ENCODE measurements at places on chromosomes 6 and 20.

GRCh38 chr20:45019027-45019761 lies 52.9 kb downstream of the STK4 start:
- no peak overlapping the region for H3K4me3 ChIP-seq
- H3K36me3 ChIP-seq = peaks cover 69% of the 10 kb centered on the region
- DNase-seq = no peak
- no peaks in the 10 kb centered on the region for H3K27me3 ChIP-seq
- H3K4me1 ChIP-seq = peaks cover 32% of the 10 kb centered on the region

DNA sequence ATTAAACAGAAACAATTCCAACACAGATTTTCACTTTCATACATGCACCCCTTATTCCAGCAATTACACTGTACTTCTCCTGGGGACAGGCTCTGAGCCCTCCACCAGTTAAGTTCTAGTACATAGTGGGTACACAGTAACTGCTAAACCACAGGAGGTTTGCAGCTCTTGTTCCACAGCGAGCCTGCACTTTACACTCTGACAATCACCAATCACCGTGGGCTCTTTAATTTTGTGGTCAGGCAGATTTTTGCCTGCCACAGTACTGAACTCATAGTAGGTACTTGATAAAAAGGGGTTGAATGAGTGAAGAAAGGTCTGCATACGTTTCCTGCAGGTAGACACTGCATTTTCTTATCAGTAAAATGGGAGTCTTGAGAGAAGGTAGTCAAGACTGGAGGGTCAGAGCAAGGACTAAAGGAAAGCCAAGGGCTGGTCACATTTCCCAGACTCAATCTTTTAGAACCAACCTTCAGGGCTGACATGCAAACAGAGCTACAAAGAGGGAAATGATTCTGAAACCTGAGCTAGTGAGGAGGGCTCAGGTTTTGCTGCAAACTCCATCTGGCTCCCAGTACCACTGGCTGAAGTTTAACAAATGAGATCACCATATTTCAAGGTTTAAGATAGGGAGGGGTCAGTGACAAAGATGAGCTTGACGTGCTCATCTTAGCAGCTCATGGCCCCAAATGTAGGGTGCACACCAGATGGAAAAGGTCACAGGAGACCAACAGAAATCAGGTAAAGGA lies 404.6 kb downstream of the BTBD9 start:
- no peak overlapping the region for H3K27ac ChIP-seq
- peaks cover 8% of the 10 kb centered on the region for H3K4me1 ChIP-seq
- H3K36me3 ChIP-seq = no peaks in the 10 kb centered on the region

DNA sequence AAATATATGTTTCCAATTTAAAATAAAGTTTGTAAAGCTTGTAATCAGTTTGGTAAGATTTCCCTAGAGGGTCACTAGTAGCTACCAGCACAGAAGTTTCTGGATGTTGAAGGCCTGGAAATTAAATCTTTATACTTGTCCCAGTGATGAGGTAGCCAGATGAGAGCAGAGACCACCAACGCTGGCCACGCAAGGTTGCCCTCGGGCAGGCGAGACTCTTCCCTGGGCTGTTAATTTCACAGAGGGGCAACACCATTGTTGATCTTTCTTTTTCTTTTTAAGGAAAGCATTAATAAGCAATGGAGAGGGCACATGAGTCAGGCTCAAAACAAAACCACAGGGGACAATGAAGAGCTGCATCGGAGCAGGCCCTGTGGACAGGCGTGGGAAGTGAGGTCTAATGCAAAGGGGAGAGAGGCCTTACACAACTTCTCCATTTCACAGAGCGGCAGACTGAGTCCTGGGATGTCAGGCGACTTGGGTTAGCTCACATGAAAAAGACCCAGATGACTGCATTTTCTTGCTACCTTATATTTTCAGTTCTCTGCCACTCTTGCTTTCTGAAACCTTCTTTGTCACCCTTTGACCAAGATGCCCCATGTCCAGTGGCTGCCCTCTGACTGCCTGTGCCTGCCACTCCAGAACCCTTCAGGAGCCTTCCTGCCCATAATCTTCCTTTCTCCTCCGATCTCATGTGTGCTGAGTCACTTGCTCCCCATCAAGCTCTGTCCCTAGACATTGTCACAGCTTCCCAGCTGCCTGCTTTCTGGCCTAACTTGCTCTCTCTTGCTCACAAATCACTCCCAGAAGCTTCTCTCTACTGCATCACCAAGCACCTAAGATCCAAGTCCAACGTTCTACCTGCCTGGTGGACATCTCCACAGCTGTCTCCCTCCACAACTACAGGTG lies 107.7 kb upstream of the CDYL start:
- H3K27ac ChIP-seq = no peak overlapping the region
- H3K27me3 ChIP-seq = no peaks in the 10 kb centered on the region
- H3K36me3 ChIP-seq = no peaks in the 10 kb centered on the region
- no peak overlapping the region for H3K4me3 ChIP-seq
- H3K4me1 ChIP-seq = peaks cover 6% of the 10 kb centered on the region

- H3K27me3 ChIP-seq = no peaks in the 10 kb centered on the region
- H3K4me3 ChIP-seq = no peak overlapping the region
- H3K36me3 ChIP-seq = 0 out of 2 replicates have a peak, but pooled peaks cover 4% of the 10 kb centered on the region
These were observed 172.2 kb upstream of the SNX9 start for GRCh38 chr6:157650801-157651200.

DNA sequence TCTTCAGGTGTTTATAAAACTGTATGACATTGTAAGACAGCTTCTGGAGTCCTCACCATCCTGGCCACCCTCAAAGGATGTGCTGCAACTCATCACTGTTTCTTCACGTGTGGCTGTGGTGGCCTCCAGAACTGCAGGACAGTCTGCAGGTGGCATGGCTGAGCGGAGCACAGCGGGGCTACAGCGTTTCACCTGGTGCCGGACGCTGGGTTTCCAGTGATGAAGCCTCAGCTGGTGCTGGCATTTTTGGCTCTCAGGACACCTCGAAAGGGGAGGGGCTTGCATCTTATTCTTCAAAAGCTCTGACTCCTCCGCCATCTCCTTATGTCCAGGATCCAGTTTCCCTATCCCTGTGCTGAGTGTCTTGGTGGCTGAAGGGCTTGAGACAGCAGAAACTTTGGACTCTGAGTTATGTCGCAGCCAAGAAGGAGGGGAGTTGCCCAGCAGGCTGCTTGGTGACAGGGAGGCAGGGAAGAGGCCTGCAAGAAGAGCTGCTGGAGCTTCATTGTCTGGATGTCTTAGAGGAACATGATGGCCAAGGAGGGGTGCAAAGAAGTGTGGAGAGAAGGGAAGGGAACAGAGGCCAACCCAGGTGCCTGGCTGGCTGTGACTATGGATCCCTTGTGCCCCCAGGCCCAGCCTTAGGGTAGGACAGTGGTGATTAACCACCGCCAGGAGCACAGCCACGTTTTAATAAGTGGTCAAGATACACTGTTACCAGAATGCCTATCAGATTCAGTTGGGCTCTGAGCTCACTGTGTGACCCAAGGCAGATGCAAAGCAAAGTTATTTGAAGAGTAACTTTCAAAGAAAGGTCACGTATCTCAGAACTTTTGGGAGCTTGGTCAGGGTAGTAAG lies 58.7 kb downstream of the GTF2H5 start:
- no peaks in the 10 kb centered on the region for H3K36me3 ChIP-seq
- H3K4me3 ChIP-seq = no peak overlapping the region
- no peaks in the 10 kb centered on the region for H3K4me1 ChIP-seq

DNA sequence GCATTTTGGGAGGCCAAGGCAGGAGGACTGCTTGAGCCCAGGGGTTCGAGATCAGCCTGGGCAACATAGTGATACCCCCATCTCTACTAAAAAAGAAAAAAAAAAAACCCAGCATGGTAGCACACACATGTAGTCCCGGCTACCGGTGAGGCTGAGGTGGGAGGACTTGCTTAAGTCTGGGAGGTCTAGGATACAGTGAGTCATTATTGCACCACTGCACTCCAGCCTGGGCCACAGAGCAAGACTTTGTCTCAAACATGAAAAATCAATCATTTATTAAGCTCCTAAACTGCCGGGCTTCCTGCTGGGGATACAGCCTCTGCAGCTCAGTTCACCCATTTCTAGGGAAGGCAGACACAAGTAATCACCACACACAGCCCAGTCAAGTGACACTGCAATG lies 7.3 kb upstream of the USP45 start:
- no peak overlapping the region for H3K27ac ChIP-seq
- no peak for DNase-seq
- no peaks in the 10 kb centered on the region for H3K27me3 ChIP-seq
- no peak overlapping the region for H3K4me3 ChIP-seq
- no peaks in the 10 kb centered on the region for H3K4me1 ChIP-seq

- no peaks in the 10 kb centered on the region for H3K4me1 ChIP-seq
- H3K4me3 ChIP-seq = no peak overlapping the region
- DNase-seq = no peak
- no peak overlapping the region for H3K27ac ChIP-seq
These were observed 166.9 kb upstream of the MCHR2 start for GRCh38 chr6:100160930-100161329.

- no peaks in the 10 kb centered on the region for H3K36me3 ChIP-seq
- no peak overlapping the region for H3K27ac ChIP-seq
- H3K4me3 ChIP-seq = no peak overlapping the region
- no peaks in the 10 kb centered on the region for H3K27me3 ChIP-seq
These were observed 58.6 kb downstream of the GFOD1 start for GRCh38 chr6:13428583-13429405.

DNA sequence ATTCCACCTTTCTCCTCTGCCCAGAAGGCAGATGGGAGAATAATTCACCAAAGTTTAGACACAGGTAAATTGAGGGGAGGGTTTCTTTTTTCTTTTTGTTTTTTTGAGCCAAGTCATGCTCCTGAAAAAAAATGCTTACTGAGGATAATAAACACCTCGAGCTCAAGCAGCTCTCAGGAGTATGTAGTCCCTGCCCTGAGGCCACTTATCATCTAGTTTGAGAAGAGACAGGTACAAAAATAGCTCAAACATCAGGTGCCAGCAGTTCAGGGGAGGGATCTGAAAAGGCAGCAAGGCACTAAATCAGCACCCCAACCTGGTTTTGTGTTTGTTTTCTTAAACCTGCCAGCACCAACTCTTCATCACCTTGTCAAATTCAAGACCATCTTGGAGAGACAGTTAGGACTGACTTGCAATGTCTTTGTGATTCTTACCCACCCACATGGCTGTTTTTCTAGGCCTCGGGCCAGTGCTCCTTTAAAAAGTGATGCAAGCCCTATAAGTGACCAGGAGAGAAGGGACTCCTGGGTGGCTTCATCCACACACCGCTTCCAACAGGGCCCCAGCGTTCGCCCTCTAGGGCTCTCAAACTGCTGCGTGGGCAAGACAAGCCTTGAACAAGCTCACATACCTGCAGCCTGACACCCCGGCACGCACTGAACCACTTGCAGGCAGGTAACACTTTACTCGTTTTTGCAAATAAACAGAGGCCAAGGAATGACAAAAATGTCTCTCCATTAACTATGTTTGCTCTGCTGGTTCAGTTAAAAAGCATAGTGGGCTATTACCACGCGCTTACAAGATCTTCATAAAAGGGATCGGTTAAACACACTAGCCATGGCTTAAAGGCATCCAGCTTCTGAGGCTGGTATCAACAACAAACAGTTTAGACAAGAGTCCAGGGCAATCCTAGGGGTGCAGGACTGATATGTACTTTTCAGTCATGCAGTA lies 13.9 kb downstream of the JAG1 start:
- H3K4me1 ChIP-seq = peaks cover 34% of the 10 kb centered on the region
- no peak overlapping the region for H3K4me3 ChIP-seq
- H3K36me3 ChIP-seq = peaks cover 100% of the 10 kb centered on the region
- no peaks in the 10 kb centered on the region for H3K27me3 ChIP-seq

DNA sequence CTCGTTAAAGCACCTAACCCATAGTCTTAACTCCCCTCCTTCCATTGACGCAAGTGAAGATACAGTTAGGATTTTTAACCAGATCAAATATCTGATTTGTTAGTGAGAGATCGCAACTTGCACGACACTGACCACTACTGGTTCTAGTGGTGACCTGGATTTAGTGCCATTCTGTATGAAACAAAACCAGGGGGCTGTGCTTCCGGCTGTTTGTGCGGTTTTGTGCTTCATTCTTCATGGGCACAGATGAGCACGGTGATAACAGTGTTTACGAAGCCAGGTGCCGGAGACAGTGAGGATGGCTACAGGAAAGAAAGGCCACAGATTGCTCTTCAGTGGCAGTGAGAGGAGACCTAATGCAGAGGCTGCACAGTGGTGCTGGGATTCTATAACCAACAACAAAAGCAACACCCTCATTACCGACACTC lies 75.5 kb downstream of the NOL4L start:
- H3K27me3 ChIP-seq = no peaks in the 10 kb centered on the region
- H3K4me1 ChIP-seq = peaks cover 6% of the 10 kb centered on the region
- DNase-seq = peak; percentile 59
- H3K27ac ChIP-seq = no peak overlapping the region

DNA sequence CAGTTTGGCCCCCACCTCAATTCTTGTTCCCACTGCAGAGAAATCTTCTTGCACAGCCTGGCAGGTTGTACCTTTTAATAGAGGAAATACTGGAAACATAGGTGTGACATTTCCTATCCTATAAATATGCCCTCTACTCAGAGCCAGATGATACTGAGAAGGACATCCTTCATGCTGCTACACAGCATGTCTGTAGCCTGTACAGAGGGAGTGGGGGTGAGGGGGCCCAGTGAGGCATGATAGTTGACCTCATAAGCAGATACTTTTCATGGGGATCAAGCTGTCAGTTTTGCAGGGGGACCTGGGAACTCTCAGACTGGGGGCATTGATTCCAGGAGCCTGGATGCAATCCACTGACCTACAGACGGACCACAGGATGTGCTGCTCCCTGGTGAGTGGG lies 96.2 kb upstream of the TOP1 start:
- no peaks in the 10 kb centered on the region for H3K27me3 ChIP-seq
- no peaks in the 10 kb centered on the region for H3K4me1 ChIP-seq
- DNase-seq = no peak
- H3K4me3 ChIP-seq = no peak overlapping the region

DNA sequence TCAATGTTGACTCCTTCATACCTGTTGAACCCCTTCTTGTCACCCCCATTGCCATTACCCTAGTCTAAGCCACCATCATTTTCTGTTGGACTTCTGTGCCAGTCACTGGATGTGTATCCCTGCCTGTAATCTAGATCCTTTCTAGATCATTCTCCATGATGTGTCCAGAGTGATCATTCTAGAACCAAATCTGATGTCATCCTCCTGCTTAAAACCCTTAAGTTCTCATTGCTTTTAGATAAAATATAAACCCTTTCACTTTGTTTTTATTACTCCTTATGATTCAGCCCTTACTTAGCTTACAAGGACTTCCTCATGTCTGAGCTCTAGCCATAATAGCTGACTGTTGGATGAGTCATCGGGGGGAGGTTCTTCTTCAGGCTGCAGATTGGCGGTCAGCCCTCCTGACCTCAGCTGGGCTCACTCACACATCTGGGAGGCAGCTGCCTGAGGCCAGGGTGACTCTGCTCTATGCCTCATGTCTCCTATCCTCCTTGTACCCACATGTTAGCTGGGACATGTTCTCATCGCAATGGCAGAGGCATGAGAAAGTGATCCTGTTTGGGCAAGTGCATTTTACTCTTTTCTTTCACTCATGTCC lies 287.6 kb downstream of the ESR1 start:
- peaks cover 41% of the 10 kb centered on the region for H3K4me1 ChIP-seq
- H3K4me3 ChIP-seq = no peak overlapping the region
- DNase-seq = peak; percentile 95
- H3K27ac ChIP-seq = peak overlapping the region; percentile 87

- H3K27me3 ChIP-seq = no peaks in the 10 kb centered on the region
- no peaks in the 10 kb centered on the region for H3K36me3 ChIP-seq
- no peak for DNase-seq
- H3K27ac ChIP-seq = no peak overlapping the region
- H3K4me3 ChIP-seq = no peak overlapping the region
These were observed 68.0 kb downstream of the BTBD9 start for GRCh38 chr6:38571721-38572120.

GRCh38 chr20:24913076-24913628 lies 35.9 kb upstream of the CST7 start:
- no peaks in the 10 kb centered on the region for H3K4me1 ChIP-seq
- H3K27me3 ChIP-seq = no peaks in the 10 kb centered on the region
- no peak overlapping the region for H3K4me3 ChIP-seq
- H3K36me3 ChIP-seq = no peaks in the 10 kb centered on the region
- DNase-seq = no peak
- no peak overlapping the region for H3K27ac ChIP-seq

All from RWPE2 (cell line).